ENCODE measurements at places on chromosomes 5 and 9.
A peak's percentile ranks its signal among the peaks of the same experiment; 100 is the strongest.

GRCh38 chr5:179765400-179765799, 28.4 kb upstream of the LTC4S start:
- no peak for DNase-seq

- DNase-seq = no peak
These were observed 21.1 kb downstream of the RGS7BP start for GRCh38 chr5:64526734-64527439.

GRCh38 chr9:115036691-115037090, 81.3 kb downstream of the TNC start:
- DNase-seq = no peak

DNA sequence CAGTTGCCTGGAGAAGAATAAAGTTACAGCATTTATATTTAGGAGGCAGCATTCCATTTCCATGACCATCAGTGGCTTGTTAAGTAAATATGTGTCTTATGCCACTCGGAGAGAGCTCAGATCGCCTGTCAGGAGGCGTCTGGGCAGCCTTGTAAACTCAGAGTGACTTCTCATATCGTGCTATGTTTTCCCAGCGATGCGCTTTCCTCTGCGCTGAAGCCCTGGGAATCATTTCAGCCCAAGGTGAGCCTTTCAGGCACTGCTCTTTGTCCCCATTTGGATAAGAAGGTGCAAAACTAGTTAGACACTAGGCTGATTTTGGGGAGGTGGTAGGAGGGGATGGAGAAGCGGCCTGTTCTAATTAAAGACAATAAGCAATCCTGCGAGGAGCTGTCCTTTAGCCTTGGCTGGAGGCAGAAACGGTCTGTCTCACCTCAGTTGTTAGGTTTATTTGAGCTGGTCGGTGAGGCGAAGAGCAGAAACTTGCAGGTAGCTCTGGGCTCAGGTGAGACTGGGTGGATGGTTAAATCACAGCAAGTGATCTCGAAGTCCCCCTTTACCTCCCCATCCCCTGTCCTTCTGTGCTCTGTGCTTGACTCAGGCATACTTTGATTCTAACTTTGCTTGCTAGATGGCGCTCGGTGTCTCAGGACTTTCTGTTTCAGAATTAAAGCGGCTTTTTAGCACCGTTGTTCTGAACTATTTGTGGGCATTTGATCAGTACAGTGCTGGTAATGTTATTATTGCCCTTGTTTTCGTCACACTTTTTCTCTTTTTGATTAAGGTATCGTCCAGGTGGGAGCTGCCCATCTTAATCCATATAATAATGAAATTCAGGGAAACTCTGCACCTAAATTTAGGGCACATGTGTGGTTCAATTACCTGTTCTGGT, 24.6 kb downstream of the NR2F1 start:
- DNase-seq = no peak

- DNase-seq = no peak
These were observed 32.7 kb upstream of the FCN2 start for GRCh38 chr9:134847752-134848432.

DNA sequence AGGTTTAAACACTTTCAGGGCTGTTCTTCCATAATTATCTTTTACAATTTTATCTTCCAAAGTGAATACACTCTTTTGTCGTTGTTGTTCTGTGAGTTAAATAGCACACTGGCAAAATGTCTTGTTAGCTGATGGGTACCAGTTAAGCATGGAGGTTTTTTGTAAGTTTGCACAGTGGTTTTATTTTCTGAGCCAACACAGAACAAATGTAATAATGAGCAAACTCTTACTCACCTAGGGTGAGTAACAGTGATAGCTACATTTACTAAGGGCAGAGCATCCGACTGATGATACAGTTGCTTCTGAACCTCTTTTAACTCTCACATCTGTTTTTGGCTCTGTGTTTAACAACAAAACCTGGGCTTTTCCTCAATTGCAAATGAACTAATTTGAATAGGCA, 103.2 kb downstream of the CTNND2 start:
- DNase-seq = no peak

DNA sequence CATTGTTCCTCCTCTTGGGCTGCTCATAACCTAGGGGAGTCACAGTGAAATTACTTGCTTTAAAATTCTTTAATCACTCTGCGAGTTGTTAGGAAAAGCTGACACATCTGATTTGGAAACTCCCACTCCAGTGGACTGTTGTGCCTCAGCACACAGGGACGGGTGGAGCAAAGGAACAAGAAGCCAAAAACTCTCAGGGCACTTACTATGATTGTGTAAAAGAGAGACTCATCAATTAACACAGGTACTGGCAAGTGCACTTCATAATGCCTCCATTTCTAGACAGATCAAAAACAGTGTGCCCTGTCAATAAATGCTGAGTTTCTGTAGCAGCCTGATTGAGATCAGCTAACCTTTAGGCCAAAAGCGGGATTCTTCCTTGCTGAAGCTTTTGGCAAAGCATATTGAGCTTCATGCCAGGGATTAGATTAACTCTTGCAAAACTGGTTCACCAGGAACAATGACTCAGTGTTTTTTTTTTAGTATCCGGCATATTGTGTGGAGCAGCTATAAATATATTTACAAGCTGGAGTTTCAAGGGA, 55.9 kb downstream of the TMC1 start:
- no peak for DNase-seq

DNA sequence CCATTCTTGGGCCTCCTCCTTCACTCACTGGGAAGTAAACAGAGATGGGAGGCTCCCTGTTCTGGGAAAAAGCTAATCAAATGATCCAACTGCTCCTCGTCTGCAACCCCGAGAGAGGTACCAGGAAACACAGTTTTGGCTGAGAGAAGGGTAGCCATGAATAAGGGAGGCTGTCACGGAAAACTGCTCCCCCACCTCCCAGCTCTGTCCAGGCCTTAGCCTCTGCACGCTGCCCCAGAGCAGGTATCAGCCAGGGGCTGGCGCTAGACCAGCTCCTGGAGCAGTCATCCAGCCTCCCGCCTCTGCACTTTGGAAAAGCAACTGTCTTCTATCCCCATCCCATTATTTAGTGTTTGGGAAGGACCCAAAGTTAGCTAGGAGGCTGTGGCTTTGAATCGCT, 266.1 kb downstream of the NDUFS4 start:
- no peak for DNase-seq

- no peak for DNase-seq
These were observed 14.0 kb downstream of the OR13J1 start for GRCh38 chr9:35856206-35856605.

DNA sequence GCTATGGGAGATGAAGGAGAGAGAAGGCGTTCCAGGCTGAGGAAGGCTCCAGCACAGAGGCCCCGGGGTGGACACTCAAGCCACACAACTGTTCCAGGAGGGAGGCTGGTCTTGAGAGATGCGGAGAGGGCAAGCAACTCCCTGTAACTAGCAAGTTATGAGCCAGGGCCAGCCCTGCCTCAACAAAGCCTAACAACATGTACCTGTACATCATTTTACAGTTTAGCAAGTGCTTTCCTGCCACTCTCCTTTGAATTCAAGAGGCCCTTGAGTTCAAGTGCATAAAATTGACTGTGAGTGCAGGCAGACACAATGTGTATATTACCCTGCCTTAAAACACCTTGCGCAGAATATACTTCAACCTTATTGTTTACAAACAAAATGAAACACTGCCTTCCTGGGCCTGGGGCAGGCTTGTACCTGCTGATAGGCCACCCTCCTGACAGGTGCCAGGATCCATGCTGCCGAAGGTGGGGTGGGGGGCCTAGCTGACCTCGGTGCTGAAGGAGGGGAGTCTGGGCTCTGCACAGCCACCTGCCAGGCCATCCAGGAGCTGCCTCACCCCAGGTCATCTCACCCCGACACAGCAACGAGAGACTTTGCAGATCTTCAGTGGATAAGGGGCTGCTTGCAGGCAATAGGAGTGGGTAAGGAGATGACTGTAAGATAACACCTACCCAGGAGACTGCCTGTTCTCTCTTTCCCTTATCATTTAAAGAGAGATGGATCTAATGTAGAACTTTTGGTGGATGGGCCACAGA, 80.0 kb downstream of the PPARGC1B start:
- peak; percentile 91 for DNase-seq

- no peak for DNase-seq
These were observed 52.6 kb downstream of the MED27 start for GRCh38 chr9:132026932-132027585.

DNA sequence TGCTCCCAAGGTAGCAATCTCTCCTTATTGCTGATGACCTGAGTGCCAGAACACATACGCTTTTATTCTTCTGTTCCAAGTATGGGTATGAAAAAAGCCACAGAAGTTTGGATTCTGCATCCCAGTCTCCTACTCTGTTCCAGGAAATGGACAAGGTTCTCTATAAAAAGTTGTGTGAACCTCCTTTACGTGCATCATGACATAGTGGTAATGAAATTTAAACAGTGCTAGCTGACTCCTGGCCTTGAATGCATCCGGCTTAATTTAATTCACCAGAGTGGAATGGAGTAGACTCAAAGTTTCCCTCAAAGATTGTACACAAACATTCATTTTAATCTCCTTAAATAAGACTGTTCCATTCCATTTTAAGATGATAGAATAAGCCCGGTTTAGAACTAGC, 68.9 kb downstream of the LURAP1L start:
- DNase-seq = no peak

DNA sequence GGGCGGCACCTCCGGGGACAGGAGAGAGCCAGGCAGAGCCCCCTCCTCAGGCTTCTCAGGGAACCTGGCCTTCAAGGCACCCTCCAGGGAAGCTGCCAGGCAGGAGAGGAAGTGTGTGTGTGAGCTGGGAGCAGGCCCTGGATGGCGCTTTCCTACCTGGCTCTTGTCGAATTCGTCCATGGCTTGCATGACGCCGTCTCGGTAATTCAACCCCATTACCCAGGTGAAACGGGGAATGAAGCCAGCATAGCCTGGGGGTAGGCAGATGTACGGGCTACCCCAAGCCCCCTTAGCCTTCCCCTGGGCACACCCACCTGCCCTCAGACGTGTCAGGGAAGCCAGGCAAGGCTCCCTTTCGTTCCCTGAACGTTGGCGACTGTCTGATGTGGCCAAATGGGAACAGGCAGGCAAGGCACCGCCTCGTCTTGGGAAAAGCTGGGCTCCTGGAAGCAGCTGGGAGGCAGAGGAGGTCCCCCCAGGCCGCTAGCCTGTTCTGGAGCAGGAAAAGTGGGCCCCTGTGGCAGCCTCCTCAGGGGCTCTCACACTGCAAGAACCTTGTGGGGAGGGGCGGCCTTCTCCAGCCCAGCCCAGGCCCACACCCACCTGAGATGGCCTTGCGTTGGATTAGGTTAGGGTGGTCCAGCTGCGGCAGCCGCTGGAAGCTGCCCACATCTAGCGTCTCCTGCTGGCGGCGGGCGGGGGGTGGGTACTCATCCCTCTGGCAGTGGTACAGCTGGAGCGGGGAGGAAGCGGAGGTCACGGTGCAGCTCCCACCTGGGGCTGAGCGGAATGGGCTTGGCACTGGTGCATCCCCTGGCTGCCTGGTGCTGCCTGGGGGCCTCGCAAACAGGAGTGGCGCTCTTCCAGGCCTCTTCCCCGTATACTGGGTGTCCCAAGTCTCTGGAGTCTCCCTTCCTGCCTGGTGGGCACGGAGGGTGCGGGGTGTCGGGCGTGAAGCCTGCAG, 3.7 kb downstream of the TUBB4B start:
- no peak for DNase-seq

DNA sequence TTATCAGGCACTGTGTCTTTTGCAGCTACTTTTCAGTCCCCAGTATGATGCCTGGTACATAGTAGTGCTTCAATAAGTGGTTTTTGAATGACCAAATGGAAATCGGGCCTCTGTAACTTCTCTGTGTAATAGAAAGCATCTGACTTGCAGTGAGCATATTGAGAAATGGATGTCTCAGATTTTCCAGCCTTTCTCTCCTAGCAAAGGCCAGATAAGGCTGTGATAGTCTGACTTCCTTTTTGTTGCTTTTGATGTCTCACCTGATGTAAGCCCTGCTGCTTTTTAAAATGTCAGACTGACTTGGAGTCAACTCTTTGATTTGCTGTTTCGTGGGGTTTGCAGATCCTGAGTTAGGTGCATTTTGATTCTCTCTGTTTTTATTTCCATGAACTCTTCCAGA, 590.0 kb upstream of the ZNF608 start:
- DNase-seq = no peak

DNA sequence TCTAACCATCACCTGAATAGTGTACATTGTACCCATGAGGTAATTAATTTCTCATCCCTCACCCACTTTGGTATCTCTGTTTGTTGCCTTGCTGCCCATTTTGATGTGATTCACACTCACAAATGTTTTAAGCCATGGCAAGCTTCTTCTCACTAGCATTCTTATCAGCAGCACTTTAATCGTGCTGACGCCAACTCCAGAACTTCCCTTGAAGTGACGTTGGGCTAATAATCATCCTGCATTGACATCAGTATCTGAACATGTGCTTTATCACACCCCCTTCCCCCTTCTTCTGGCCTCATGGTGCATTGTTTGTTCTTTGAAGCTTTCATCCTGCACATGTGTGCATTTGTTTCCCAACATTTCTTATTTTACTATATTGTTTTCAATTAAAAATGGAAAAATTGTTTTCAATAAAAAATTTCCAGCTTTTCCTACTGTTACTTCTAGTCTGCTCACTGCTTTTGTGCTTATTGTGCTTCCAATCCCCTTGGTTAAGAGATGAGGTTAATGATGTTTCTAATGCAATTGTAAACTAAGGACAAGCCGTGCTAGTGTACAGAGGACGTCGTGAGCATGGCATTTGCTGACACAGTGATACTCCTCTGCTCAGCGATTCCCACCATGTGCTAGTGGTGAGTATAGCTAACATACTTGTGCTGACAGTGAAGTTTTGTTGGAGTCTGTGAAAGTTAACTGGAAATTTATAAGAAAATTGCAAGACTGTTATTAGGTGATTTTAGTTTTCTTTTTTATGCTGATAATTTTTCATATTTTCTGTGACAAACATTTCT, 238.5 kb downstream of the KDM4C start:
- no peak for DNase-seq

- DNase-seq = no peak
These were observed 203.9 kb downstream of the PLK2 start for GRCh38 chr5:58255970-58256369.

DNA sequence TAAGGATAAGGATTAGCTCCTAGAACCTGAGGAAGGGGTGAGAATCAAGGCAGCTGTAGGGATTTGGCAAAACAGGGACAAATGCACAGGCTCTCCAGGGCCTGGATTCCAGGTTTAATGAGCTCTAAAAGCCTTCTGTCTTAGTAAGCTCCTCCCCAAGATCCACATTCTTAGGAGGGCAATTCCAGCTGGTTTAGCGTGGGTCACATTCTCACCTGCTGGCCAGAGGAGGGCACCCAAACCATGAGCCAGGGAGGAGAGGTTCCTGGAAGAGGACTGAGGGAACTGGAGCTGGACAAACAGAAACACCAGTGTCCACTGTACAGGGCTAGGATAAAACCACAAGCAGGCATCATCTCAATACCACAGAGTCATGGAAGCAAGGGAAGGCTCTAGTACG, 480.0 kb downstream of the CCDC171 start:
- DNase-seq = no peak

GRCh38 chr9:89422151-89422975, 75.5 kb downstream of the SEMA4D start:
- no peak for DNase-seq

DNA sequence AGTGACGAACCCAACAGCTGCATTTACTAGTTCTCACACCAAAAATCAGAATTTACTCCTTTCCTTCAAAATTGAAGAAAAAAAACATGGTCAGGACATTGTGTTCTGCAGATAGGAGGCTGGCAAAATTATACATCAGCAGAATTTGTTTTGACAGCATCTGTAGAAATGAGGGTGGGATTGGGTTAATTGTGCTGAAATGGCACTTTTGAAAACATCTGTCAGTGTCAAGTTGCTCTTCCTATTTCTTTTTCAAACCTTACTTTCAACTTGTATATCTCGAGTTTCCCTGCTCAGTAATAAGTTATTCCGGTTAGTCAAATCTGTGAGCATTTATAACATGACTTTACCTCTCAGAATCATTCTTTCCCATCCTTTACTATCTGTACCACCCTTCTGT, 19.8 kb downstream of the WDR36 start:
- DNase-seq = no peak

- DNase-seq = no peak
These were observed 889.3 kb downstream of the MAT2B start for GRCh38 chr5:164394686-164395194.
